GM23338 (cell line): ENCODE measurements at places on chromosomes 16 and 17. TPM values are rescaled to one million over a fixed set of nuclear protein-coding genes. Genes with fewer than 3 reads are reported as not detected.
A peak's percentile ranks its signal among the peaks of the same experiment; 100 is the strongest.

Gene SLC5A10
- total RNA-seq, result 0.10 TPM in 1 of 2 replicates, not detected in the other

Gene MC1R
- total RNA-seq, result 2.9 and 4.3 TPM in 2 replicates

Gene CAPN15
- 142 and 164 TPM in 2 replicates for total RNA-seq

Gene NKIRAS2
- total RNA-seq, result 42.5 and 52.9 TPM in 2 replicates

Gene DHRS7C
- total RNA-seq, result not detected in 2 replicates

- DNase-seq, result peak; percentile 82
These were observed 57.3 kb upstream of the CCL1 start for GRCh38 chr17:34420254-34420766.

DNA sequence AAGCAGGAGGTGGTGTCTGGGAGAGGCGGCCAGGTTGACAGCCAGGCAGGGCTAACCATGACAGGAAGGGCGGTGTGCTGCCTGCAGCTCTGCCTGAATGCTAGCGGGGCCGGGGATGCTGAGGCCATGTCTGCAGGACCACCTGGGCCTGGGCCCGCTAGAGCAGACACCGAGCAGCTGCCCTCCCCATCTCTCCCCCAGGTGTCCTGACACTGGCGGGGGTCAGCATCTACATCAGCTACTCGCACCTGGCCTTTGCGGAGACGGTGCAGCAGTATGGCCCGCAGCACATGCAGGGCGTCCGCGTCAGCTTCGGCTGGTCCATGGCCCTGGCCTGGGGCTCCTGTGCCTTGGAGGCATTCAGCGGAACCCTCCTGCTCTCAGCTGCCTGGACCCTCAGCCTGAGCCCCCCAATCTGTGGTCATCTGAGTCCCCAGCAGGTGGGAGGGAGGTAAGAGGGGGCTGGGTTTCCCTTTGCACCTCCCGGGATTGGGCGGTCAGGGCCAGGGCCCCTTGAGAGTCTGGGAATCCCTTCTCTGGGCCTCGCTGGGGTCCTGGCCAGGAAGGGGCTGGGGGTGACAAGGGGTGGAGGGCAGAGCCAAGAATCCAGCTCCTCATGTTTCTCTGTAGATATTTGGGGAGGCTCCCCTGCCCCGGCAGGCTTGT is 7.5 kb downstream of the TMEM235 start:
- no peak for DNase-seq

DNA sequence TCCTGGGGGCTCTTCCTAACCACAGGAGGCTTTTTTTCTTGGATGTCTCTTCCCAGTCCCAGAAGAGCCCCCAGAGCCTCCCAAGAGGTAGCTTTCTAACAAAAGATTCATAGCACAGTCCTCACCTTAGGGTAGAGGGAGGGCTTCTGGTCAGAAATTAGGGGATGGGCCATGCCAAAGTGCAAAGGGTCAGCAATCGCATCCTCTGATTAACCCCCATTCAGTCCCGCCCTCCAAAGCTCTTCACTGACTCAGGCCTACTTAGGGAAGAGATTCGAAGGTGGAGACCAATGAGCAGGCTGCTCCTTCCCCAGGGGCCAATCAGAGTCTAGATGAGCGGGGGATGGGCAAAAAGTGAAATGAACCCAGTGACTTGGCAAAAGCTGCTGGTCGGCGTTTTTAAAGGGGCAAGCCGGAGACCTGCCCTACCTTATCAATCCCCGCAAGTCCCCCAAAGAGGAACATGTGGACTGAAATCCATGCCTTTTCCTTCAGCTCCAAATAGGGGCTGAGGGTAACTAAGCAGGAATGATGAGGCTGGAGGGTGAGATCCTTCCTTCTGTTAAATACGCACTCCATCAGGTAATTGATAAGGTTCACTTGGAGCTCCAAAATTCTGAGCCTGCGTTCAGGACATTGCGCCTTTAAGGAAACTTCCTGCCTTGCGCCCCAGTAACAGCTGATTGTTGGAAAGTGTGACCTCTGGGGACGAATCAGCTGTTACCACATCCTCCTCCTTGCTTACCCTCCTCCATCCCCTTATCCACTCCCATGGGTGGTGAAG is 6.9 kb upstream of the TLCD2 start:
- DNase-seq, result peak; percentile 99

DNA sequence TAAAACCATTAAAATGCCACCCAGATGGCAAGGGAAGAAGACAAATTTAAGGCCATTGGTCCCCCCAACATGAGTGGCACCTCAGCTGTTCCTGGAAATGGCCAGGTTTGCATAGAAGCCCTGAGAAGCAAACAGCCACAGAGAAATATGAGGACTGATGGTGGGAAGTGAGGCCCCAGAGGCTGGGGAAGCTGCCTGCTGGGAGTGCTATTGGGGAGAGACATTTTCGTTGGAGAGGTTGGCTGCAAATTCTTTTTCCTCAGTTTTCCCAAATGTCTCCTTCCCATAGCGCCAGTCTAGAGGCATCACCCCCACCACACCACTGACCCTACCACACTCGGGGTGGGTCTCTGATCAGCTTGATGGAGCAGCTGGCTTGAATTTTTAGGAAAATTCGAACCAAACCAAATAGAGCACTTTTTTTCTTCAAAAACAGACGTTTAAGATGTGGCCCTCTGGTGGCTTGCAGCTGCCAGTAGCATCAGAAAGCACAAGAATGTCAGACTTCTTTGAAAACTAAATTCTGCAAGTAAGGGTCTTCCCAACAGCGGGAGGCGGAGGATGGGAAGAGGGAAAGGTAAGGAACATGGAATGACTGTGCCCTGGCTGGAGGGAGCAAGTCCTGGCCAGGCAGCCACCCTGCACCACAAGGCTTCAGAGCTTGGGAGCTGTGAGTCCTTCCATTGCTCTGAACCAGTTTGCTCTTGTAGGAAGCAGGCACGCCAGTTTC is 13.2 kb upstream of the SLC12A3 start:
- peak; percentile 82 for DNase-seq

GRCh38 chr17:57751348-57751971 is 6.4 kb upstream of the CCDC182 start:
- no peak for DNase-seq

- peak; percentile 67 for DNase-seq
These were observed 20.8 kb downstream of the GOSR2 start for GRCh38 chr17:46943501-46944393.

DNA sequence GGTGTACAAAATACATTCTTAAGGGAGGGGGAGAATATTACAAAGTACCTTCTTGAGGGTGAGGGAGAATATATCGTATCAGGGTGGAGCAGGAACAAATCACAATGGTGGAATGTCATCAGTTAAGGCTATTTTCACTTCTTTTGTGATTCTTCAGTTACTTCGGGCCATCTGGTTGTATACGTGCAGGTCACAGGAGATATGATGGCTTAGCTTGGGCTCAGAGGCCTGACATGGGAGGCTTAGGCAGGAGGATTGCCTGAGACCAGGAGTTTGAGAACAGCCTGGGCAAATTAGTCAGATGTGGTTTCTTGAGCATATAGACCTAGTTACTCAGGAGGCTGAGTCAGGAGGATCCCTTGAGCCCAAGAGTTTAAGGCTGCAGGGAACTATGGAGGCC is 13.1 kb downstream of the ODAD4 start:
- no peak for DNase-seq
